ENCODE measurements at places on chromosomes 7 and 10.

DNA sequence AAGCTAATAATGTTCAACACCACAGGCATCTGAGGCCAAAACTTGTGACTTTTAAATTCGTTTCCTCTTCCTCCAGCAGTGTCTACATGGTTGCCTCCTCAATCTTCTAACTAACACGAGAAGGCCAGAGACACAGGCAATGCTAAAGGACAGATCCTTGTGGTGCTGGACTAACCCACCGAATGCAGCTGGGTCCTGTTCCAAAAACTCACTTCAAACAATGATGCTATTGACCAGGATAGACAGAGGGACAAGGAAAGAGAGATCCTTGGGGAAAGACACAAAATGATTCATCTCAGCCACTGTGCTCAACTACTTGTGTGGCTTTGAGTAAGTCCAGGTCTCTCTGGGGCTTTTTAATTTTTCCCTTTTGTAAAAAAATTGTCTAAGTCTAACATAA lies 107.6 kb downstream of the KCNMA1 start:
- no peak for DNase-seq

DNA sequence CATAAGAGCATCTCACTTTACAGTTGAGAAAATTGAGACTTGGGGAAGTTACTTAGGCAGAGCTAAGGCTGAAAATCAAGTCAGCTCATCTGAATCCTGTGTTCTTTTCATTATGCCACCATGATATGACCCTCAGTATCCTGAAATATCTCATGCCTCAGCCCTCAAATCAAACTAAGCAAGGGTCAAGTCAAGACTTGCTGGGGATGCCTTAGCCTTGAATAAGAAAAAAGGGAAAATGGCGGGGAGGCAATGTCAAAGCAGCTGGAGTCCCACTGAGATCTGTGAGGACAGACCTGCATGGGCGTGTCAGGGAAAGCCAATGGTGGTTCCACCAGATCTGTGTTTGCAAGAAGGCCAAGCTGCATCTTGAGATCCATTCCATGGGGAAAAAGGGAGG lies 91.0 kb upstream of the CACUL1 start:
- no peak for DNase-seq

DNA sequence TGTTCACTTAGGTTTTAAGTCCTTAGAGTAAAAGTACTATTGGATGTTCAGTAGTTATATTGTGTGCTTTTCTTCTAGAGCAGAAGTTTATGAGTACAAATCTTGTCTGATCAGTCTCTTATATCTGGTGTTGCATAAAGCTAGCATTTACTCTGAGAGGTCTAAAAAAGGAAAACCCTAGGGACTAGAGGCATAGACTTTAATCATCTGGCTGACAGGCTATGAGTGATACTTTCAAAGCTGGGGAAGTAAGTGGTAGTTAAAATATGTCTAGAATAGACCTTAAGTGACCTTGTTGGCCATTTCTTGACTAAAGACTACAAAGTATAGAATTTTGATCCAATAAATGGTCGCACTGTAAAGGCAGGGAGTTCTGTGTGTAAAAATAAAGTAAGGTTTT lies 32.9 kb upstream of the PHYHIPL start:
- no peak for DNase-seq

DNA sequence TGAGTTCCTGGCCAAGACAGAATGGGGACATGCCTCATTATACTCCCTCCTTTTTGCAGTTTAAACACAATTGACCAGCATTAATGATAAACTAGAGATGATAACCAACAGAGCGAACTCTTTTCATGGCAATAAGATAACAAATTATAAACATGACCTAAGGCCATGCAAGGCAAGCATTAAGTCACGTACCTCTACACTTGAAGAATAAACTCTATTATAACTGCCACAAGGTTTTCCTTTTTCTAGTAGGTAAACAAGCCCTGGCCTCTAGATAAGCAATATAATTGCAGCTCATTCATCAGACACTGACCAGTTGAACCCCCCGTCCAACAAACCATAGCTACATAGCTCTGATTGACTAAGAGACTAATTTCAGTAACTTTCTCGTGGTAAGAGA lies 767.0 kb downstream of the GRM8 start:
- no peak for DNase-seq

GRCh38 chr10:132520177-132520811 lies 17.3 kb upstream of the INPP5A start:
- no peak for DNase-seq

DNA sequence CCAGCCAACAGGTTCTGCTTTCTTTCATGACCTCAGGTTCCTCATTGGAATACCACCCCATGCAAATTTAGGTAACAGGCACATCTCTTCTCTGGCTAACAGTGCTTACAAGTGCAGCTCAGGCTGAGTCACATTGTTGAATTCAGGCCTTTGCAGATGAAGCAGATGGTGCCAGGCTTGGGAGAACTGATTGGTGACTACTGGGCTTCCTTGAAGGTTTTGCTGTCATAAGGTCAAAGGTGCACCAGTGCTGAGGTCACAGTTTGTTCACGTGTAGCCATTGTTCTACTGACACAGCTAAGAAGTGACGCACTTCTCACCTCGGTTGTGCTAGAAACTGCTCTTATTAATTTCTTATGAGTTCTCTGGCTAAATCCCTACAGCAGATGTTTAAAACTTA lies 128.6 kb upstream of the BMPER start:
- no peak for DNase-seq

DNA sequence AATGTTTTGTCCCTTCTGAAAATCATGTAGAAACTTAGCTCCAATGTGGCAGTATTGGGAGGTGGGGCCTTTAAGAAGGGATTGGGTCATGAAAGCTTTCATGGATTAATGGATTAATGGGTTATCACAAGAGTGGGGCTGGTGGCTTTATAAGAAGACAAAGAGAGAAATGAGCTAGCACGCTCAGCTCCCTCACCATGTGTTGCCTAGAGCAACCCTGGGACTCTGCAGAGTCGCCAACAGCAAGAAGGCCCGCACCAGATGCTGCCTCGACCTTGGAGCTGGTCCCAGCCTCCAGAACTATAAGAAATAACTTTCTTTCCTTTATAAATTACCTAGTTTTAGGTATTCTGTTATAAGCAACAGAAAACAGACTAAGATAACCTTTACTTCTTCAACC lies 74.9 kb upstream of the HECW1 start:
- no peak for DNase-seq

DNA sequence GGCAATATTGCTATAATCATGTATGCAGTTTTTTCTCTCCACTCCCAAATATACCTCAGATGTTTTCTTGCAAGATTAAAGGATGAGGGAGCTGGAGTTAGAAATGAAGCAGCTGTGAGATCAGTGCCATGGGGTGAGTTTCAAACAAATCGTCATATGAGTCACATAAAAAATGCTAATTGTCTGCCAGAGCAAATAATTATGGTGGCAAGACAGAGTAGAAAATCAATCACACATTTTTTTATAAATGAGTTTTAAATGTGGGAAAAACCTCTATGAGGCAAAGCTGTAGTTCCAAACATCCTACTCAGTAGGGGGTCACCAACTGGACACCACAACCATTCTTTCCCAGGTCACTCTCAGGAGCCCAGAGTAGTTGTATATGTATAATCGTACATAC lies 55.3 kb downstream of the CH25H start:
- no peak for DNase-seq

GRCh38 chr10:70648427-70648826 lies 23.9 kb upstream of the ADAMTS14 start:
- no peak for DNase-seq

DNA sequence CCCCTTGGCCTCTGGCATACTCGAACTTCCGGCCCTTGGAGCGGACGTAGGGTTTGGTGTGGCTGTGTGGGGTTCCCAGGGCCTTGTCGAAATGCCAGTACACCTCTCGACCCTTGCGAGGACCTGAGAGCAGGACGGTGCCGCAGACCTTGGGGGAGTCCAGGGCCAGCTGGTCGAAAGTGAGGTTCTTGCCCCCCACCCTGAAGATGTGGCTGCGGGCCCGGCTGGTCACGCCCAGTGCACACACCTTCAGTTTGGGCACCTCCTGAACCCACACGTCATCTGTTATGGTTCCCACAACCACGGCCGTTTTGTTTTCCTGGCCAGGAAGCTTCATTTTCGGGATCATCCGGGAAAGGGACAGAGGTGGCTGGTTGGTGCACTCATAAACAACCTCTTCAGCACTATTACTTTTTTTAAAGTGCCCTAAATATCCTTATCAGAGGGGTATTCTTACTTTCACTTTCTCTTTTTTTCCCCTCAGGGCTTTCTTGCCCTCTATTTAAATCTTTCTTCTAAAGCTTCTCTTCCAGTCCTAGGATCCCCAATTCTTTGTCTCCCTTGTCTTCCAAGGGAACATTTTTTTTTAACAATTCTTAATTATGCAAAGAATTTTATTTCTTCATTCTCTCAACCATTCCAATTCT lies 44.9 kb upstream of the FAM3C start:
- no peak for DNase-seq

GRCh38 chr10:90193240-90193985 lies 492.0 kb downstream of the KIF20B start:
- DNase-seq: no peak

DNA sequence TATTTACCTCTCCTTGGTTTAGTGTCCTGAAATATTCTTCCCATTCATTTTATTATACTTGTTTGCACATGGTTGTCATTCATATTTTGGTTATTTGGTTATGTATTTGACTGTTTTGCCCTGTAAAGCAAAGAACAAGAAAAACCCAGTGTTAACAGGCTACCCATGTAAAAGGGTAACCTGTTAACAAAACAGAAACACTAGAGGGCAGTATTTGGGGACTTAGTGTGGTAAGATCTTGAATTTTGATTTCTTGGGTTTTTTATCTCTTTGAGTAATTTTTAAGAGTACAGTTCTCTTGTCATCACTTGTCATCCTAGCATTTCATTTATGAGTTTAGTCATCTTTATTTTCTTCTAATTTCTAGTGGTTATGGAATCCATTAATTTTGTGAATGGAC lies 51.3 kb downstream of the POLL start:
- DNase-seq: no peak

- DNase-seq: no peak
Measured at GRCh38 chr7:150923196-150923595, 54.9 kb downstream of the KCNH2 start.

- no peak for DNase-seq
Measured at GRCh38 chr7:127765150-127765549, 113.2 kb downstream of the SND1 start.
